Stimulated activated CD4-positive, alpha-beta T cell treated with anti-CD3 and anti-CD28 coated beads, TNF-alpha, amount 100 ng/mL, for 48 hours (primary cell): ENCODE measurements at places on chromosomes 3 and 15.

DNA sequence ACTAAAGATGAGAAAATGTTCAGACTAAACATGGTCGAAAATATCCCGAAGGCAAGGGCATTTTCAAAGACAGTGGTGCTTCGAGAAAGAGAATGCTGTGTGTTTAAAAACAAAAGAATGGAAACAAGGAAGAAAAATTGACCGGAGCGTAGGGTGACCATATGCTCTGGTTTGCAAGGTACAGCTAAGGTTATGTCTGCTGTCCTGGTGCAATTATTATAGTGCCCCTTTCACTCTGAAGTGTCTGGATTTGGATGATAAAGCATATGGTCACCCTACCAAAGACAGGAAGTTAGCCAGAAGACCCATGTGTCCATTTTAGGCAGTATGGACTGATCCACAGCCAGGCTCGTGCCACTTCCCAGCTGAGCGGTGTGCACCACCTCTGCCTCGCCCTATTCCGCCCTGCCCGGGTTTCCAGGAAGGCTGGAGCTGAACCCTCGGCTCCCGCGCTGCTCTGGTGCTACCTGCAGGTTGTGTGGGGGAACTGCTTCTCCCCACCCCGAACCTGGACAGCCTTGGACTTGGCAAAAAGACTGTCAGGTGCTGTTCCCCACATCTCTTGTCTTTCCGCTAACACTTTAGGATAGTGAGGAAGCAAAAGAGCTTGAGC lies 25.2 kb downstream of the GOLGA6D start:
- no peak for DNase-seq

DNA sequence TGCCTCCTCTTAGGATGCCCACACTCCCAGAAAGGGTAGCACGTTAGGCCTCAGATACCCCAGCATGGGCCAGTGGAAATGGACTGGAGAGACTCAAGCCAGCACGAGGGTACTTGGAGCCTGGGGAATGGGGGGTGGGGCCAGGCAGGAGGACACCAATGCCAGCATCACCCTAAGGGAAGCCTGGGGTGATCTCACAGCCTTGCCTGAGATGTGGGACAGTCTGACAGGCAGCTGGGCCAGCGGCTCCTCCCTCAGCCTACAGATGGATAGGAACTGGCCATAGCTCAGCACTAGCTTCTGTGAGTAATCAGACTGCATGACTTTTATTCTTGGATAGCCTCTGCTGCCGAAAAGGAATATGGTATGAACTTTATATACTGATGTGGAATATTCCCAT lies 59.6 kb upstream of the MRPS22 start:
- no peak for DNase-seq

DNA sequence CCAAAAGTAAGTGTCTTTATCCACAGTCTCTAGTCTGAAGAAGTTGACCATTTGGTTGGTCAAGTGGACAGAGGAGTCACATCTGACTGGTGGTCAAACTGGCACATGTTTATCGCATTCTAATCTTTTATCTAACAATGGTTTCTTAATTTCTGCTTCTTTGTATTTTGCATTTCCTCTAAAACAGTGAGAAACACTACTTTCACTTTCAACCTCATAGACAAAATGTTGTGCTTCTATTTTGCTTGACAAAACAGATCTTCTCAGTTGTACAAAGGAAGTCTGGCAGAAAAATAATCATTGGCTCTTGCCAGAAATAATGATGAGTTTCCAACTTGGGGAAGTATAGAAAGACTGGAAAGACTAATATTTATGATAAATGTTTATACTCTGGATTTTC lies 103.9 kb downstream of the MME start:
- no peak for DNase-seq

GRCh38 chr3:38018296-38019266 lies 10.9 kb downstream of the PLCD1 start:
- no peak for DNase-seq

DNA sequence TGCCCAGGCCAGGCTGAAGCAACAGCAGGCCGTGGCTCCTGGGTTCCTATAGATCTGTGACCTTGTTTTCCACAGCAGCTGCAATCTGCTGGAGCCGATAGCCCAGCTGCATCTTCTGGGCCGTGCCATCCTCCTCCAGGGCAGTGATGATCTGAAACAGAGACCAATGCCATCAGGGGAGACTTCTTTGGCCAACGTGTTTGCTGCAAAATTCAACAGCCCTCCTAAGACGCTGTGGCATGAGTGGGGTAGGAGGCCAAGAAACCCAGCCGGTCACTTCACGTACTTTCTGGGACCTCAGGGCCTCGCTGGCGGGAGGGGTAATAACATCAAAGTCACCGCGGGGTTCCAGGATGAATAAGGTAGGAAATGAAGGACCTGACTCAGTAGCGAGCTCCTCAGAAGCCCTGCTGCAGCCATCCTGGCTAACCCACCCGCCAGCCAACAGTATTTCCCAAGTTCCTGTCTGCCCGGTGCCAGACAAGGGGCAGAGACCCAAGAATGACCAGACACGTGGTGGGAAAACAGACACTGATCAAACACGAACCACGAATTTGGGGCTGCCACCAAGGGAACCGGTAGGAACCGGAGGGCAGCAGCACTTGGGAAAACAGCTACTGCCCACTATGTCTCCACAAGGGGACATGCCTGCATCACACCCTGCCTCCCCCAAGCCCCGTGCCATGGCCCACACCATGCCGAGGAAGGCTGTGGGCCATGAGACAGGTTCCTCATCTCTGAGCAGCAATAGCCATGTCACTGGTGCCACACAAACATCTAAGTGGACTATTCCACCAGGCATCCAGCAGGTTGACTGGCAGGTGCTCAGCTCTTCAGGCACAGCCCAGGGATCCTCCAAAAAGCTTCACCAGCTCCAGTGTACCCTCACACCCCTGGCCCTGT lies 25.2 kb downstream of the PLXNB1 start:
- no peak for DNase-seq

DNA sequence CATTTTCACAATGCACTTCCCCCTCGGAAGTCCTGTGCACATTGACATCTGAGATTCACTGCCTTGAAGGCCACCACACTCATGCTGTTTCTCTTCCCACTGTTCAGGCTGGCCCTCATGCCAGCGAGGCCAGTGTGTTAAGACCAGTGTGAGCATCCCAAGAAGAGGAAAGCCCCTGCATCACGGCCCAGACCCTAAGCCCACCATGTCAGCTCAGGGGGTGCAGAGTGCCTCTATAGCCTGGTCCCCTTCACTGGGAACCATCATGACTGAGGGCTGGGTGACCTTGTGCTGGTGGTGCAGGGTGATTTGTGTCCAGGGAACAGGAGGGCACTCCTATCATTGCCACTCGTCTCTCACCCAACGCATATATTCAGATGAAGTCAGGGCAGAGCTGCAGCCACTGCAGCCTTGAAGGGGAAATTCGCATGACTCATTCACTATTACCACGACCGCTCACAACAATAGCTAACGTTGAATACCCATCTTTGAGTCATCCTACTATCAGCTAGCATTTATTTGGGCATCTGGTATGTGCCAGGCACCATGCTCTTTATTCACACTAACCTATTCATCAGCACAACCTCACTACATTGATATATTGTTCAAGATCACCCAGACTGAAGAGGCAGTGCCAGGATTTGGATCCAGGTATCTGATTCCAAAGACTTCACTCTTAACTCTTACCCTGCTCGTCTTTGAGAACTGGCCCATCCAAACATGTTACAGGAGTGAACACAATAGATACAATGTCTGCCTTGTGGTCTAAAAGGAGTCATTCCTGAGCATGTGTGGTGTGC lies 58.8 kb upstream of the SLC6A11 start:
- DNase-seq: no peak

DNA sequence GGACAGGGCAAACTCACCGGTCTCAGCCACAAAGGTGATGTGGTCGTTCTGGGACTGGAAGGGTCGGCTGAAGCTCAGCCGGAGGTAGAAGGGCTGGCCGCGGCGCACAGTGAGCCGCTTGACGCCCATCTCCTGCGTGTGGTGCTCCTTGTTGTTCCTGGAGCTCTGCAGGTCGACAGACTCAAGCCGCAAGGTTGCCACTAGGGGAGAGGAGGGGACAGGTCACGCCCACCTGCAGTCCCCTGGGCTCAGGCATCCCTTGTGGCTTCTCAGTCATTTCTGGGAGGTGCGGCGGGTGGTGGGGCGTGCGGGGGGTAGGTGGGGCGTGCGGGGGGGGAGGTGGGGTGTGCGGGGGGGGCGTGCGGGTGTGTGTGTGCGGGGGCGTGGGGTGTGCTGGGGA lies 26.7 kb upstream of the TGM5 start:
- no peak for DNase-seq

DNA sequence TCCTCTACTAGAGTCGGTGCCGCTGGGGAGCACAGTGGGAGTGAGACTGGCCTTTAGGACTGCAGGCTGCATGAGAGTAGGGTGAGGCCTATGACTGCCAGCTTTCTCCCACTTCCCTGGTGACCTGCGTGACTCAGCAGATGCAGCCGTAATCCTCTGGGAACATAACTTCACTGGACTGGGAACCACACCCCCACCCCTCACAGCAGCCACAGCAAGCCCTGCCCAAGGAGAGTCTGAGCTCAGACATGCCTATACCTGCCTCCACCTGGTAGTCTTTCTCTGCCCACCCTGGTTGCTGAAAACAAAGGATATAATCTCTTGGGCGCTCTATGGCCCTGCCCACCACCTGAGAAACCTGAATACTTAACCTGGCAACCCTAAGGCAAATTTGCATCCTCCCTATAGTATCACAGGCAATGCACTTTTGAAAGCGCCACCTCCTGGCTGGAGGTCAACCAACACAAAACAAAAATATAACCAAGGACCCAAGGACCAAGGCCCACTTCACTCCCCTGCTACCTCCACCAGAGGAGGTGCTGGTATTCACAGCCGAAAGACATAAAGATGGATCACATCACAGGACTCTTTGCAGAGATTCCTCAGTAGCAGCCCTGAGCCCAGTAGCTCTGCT lies 308.9 kb downstream of the CTNNB1 start:
- no peak for DNase-seq

GRCh38 chr15:43241100-43241499 lies 20.3 kb upstream of the EPB42 start:
- no peak for DNase-seq

GRCh38 chr3:4351164-4351855 lies 48.1 kb downstream of the SETMAR start:
- DNase-seq: peak; percentile 26

DNA sequence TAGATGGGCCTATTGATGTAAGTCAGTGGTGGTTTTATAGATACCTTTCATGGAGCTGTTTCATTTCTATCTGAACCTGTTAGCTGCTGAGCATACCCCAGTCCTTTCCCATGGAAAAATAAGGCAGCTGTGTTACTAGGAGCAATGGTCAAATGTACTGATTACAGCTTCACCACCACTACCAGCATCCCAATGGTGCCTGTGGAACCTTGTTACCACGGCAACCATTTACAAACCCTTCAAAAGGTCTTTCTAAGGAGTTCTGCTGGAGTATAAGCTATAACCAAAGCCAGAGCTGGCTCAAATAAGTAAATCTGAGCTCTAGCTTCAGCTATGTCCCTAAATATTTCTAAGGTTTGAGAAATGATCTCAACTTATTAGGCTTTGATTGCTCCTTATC lies 133.4 kb upstream of the ACP3 start:
- no peak for DNase-seq

DNA sequence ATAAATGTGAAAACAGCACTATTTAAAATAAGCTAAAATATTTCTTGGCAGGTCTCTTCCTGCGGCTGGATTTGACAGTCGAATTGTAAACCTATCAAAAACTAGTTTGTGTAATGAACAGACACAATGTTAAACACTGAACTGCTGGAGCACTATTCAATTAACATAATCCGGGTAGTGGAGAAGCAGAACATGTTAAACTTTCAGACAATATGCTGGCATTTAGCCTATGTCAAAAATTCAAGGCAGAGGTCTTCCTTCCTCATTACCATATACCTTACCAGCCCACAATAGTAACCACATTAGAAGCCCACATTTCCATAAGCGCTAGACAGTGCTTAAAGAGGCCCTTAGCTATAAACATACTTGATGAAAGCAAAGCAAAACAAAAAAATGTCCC lies 1042.9 kb downstream of the ROBO1 start:
- no peak for DNase-seq

- DNase-seq: peak; percentile 35
These were observed 269.5 kb downstream of the SUCLG2 start for GRCh38 chr3:67384760-67385397.

- DNase-seq: no peak
These were observed 61.4 kb downstream of the MFSD1 start for GRCh38 chr3:158863247-158863646.

DNA sequence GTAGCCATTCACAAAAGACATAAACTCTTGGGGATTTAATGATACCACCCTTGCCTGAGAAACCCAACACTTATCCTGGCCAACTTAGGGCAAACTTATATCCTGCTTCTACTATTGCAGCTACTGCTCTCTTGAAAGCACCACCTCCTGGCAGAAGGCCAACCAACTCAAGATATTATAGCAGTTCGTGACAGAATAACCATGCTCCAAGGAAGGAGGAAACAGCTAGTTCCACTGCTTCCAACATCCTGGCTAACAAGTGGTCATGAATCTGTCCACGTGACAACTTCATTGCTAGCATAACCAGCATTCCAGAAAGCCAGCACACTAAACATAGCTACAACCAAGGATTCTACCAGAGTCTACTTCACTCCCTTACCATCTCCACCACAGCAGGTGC lies 1037.5 kb downstream of the TBL1XR1 start:
- DNase-seq: no peak

DNA sequence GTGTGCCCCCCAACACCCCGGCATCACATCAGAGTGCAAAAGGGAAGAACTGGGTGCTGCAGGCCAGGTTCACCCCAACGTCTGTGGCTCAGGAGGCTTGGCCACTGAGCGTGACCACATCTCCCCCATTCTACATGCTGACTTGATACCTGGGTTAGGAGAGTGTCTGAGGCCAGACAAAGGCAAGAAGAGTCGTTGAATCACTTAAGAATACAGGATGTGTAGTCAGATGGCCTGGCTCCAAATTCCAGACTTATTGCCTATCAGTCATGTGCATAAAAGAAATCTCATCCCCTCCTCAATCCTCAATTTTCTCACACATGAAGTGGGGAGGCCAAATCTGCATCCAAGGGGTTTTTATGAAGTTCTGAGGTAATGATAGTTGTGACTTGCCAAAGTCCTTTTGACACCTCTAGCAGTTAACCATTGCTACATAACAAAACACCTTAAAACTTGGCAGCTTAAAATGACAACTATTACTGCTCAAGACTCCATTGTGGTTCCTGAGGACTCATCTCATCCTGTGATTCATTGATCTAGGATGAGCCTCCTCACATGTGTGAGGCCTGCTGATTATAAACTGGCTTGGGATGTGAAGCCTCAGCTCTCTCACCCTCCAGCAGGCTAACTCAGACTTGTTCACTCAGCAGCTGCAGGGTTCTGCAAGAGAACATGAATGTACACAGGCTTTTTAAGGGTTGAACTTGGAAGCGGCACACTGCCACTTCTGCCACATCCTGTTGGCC lies 138.8 kb upstream of the TLE3 start:
- no peak for DNase-seq

- DNase-seq: no peak
These were observed 81.6 kb upstream of the PRR20G start for GRCh38 chr3:127369356-127369935.
